ENCODE measurements at places on chromosomes 16 and 17.

- DNase-seq = no peak
These were observed 40.3 kb upstream of the TNRC6A start for GRCh38 chr16:24689128-24689527.

DNA sequence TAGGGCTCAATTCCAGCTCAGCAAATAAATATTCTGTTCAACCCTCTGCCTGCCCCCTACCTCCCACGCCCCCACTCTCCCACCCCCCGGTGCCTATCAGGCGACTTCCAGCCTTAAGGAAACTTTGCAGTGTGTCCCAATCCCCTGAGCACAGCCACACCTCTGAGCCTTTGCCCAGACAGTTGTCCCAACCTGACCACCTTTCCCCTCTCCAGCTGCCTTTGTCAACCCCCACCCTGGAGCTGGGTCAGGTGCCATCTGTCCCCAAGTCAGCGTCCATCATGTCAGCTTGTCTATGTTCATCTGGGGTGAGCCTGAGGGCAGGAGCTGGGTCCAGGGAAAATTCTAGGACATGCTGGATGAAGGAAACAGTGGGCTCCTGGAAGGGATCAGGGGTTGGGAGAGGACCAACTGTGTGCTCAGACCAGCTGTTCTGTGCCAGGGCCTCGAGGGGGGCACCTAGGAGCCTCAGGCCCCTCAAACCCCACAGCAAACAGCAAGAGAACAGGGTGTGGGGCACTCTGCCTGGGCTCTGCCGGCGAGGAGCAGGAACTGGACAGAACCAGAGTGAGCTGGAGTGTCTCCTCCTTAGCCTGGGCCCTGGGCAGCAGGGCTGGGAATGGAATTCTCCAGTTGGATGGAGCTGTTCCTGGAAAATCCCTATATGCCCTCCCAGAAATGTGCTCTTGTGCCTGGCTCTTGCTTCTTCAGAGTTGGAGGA lies 17.8 kb downstream of the CDH16 start:
- DNase-seq = no peak

DNA sequence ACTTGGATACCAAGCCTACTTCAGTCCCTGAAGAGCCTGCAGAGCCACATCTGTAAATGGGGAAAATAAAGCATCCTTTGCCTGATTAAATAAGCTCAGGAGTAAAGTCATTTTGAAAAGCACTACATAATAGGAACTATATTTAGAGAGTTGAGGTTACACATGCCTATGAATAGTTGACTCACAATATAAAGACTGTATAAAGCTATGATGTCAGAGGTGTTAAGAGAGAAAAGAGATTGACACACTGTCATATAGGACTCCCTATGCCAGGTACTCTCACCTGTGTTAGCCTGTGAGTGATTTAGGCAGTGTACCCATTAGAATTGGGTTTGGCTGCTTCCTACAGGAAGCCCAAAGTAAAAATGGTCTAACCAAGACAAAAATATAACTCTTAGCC lies 87.7 kb upstream of the CRHR1 start:
- no peak for DNase-seq

DNA sequence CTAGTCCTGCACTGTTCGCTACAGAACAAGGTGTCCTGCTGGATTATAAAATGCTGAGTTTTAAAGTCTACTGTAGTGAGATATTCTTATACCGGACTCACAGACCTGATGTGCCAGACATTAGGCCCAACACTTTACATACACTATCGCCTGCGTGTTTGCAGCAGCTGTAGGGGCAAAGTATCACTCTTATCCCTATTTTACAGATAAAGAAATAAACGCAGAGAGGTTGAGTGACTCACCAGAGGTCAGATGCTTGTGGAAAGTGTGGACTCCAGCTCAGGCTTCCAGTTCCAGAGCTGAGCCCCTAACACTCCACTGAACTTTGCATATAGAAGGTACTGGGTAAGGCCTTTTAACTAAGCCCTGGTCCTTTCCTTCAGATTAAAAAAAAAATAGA lies 47.4 kb downstream of the PLXDC1 start:
- DNase-seq = no peak

DNA sequence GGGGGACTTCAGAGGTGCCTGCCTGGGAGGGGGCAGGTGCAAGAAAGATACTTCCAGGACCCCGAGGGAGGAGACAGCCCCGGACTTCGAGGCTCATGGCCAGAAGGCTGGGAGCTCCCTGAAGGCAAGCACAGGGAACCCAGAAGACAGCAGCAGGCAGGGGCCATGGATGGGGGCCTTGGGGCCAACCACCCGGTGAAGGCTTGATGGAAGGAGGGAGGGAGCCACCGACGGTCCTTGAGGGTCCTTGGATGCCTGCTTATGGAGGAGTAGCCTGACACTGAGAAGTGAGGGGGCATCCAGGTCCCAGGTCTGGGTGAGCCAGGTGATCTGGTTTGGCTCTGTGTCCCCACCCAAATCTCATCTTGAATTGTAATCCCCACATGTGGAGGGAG lies 89.7 kb downstream of the SEC14L1 start:
- DNase-seq = no peak

All from central memory CD4-positive, alpha-beta T cell (primary cell).